ENCODE measurements at places on chromosomes 5 and 9.
A peak's percentile ranks its signal among the peaks of the same experiment; 100 is the strongest.

DNA sequence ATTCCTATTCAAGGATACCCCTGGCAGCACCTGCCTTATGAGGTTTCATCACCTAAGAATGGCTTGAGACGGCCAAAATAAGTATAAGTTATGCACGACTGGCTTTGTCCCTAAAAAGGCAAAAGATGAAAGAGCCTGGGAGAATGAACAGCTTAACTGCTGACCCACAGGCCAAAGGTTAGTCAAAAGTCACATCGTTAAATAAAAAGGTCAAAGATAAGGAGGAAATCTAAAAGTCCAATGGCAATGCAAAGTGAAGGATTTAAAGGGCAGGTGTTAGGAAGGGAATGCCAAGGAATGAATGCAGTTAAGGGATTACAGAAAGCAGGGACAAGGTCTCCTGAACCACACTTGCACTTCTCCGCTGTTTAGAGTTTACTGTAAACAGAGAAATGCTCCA lies 5.6 kb downstream of the TAL2 start:
- no peak for DNase-seq

GRCh38 chr5:123538670-123539459 lies 26.9 kb downstream of the CSNK1G3 start:
- peak; percentile 63 for DNase-seq

- DNase-seq, result no peak
Measured at GRCh38 chr9:132846109-132846917, 31.8 kb downstream of the AK8 start.

DNA sequence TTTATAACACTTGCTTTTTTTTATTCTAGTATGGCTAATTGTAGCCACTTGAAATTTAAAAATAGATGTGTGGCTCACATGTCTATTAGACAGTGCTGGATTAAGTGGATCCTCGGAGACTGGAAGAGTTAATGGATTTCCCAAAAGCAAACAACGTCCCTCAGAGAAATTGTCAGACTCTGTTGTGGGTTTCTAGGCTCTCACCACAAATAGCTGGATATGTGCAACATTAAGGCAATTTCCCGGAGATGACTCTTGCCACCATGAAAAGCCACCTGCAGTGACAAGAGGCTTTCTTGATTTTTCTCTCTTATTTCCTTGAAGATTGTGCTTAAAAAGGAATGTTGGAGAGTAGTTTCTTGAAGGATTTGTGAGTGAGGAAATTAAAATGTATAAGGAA lies 43.2 kb downstream of the TMEM167A start:
- DNase-seq, result no peak

GRCh38 chr5:60055168-60055567 lies 161.6 kb upstream of the PDE4D start:
- DNase-seq, result no peak

DNA sequence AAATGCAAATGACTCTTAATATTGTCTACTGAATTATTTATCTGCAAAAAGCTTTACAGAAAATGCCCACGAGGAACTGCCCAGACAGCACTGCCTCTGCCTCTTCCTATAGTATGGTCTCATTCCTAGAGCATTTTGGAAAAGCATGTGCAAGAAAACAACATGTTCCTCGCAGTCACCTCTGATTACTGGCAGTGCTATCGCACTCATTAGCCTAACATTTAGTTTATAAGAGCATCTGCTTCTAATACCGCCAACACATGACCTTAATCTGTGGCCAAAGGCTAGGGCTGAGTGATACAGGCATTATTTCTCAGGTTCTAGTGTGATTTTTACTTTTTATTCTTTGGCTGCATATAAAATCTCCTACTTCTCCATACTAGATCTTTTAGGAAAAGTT lies 259.2 kb downstream of the FBXL17 start:
- no peak for DNase-seq

- DNase-seq, result no peak
Measured at GRCh38 chr5:132199116-132199680, 28.5 kb downstream of the P4HA2 start.

DNA sequence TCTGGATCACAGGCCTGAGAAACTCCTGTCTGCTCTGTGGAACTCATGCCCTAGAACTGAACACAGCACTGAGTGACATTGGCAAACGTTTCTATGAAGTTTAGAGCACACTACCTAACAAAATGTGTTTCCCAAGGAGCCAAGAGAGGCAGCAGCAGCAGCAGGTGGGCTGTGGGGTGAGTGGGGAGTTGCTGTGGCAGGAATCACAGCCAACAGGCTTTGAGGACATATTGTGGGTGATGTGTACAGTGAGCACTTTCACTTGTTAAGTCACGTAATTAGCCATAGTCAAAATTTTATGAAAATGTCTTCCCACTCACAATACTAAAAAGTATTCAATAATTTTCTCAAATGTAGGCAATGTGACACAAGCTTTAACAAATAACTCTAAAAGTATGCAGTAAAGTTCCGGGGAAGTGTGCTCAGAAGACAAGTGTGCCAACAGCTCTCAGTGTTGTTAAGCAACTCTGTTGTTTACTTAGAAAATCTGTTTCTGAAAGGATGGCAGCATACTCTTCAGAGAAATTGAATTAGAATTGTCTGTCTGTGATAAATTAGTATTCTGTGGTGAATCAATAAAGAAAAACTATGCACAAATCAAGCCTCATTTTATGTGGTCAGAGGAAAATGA lies 482.1 kb downstream of the SEMA5A start:
- DNase-seq, result no peak

DNA sequence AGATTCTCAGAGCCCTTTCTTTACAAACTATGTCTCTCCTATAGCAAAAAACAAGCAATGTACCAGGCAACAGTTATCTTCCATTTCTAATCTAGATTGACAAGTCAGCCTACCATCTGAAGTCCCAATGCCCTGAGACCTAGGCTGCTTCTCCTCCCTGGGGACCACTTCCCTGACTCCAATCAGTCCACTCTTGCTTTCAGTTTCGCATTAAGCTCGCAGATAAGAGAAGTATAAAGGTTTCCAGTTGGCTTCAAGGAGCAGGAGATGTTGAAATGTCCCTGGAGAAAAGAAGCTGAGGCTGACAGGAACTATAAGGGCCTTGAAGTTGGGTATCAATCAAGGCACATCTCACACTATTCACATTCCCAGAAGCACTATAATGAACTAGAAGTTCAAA lies 32.3 kb downstream of the ERP44 start:
- DNase-seq, result no peak

DNA sequence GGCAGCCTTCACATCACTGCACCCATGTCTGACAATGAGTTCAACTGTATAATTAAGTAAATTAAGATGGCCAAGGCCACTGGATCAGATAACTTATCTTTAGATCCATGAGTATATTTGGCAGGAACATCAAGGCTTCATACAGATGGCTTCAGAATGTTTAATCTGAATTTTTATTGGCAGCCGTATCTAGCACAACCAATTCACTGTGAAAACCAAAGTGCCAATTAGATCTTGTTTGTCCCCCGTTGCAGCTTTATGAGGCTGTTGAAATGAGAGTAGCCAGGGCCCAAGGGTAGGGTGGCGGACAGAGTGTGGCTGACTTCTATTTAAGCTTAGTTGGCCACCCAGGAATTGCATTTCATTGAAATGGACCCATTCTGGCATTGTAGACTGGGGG lies 137.7 kb downstream of the SYK start:
- no peak for DNase-seq

DNA sequence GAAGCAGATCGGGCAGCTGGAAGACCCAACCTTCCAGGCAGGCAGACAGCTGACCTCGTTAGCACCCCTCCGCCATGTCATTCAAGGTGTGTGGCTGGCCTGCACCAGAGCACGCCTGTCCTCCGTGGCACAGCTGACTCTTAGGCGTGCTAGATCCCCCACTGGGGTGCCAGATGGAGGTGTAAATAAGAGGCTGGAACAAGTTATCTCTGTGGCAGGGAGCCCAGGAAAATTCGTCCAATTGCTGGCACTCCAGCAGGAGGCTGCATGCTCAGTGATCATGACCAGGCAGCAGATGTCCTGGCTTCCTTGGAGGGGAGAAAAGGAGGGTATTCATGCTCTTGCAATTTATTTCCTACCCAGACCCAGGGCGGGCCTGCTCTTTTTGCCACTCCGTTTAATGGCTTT lies 7.8 kb upstream of the ALDOB start:
- DNase-seq, result no peak

GRCh38 chr5:24773261-24773660 lies 128.5 kb upstream of the CDH10 start:
- DNase-seq, result no peak

GRCh38 chr5:172886974-172887501 lies 53.0 kb downstream of the ERGIC1 start:
- DNase-seq, result no peak

DNA sequence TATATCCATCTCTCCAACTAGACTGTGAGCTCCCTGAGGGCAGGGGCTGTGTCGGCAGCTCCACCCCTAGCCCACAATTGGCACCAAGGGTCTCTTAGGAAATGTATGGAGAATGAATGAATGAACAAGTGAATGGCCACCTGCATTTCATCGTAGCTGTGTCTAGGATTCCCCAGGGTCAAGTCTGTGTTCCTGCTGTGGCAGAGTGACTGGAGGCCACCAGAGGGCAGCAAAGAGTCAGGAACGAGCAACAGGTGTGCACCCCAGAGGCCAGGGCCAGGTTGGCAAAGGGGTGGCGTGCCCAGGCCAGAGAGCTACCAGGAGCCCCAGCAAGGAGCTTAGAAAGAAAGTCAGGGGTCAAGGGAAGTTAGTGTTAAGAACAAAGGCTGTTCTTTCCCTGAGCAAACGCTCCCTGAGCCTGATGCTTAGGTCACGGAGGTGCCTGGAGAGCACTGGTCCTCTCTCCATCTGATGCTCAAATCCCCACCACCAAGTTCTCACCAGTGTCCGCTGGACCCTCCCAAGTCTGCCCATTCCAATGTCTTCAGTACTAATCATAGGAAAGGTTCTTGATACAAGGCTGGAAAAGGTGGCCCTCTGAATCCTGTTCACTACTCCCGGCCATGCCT lies 160.7 kb downstream of the PAX5 start:
- DNase-seq, result peak; percentile 70

- DNase-seq, result peak; percentile 64
Measured at GRCh38 chr5:97297063-97297703, 114.1 kb upstream of the RIOK2 start.

- DNase-seq, result no peak
Measured at GRCh38 chr9:98482226-98482625, 226.5 kb downstream of the GABBR2 start.

DNA sequence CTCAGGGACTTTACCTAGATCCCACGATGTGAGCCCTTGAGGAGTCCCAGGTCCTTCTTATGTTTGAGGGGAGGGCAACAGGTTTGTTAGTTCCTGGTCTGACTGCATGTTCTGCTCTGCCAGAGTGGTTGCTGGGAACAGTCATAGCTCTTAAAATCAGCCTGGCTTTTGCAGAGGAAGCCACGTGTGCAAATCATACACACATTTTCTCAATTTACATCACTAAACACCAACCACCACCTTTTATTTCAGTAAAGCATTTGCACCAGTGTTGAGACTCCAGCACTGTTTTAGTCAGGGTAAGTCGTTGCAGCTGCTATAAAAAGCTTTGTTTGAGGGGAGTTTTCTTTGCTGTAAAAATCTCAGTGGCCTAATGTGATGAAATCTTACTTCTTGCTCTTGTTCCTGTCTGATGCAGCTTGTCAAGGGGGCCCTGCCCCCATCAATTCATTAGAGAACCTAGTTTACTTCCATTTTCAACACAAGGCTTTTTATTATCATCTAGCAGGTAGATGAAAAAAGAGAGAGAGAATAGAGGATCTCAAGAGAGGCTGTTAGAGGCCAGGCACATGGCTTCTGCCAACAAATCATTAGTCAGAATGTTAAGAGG lies 70.3 kb upstream of the VCAN start:
- no peak for DNase-seq

DNA sequence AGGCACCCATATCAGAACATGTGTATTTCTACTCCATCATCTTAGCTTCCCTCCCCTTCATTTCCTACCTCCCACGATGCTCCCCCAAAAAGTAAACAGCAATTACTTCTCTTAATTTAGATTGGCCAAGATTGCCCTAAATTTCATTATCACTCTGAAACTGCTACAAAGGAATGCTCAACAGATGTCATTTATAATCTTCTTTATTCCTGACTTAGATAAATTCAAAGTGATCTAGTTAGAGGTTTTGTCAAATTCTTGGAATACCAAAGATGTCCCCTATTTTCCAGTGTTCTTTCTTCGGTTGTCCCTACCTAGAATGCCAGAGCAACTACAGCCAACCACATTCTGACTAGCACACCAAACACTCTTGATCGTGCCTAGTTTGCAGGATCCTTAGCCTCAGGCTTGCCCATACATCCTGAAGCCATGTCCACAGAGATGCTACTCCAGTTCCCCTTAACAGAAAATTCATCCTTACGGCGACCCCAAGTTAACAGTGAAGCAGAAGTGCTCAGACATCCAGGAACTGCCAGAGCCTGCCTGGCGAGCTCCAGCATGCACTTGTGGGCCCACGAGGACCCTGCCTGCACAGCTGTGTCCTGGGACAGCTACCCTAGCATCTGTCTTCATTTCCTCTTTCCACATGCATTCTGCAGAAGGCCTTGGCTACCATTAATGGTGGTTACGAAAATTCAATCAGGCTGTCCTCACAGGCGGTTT lies 31.6 kb downstream of the DAP start:
- no peak for DNase-seq

DNA sequence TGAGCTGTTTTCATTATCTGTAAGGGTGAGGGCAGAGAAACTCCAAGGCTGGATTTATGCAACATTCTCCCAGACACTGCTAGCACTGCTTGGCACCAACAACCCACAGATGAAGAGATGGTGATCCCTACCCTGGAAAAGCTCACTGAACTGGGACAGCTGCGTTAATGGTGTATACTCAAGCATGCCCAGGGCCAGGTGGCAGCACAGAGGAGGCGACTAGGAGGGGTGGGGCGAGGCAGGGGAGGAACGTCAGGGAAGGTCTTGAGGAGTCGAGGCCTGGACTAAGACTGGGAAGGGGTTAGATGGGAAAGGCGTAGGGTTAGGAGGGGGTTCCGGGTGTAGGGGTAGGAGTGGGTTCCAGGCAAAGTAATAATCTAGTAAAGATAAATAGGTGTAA lies 73.1 kb upstream of the TBC1D9B start:
- DNase-seq, result no peak

- no peak for DNase-seq
Measured at GRCh38 chr9:114410910-114411309, 23.1 kb upstream of the AKNA start.

DNA sequence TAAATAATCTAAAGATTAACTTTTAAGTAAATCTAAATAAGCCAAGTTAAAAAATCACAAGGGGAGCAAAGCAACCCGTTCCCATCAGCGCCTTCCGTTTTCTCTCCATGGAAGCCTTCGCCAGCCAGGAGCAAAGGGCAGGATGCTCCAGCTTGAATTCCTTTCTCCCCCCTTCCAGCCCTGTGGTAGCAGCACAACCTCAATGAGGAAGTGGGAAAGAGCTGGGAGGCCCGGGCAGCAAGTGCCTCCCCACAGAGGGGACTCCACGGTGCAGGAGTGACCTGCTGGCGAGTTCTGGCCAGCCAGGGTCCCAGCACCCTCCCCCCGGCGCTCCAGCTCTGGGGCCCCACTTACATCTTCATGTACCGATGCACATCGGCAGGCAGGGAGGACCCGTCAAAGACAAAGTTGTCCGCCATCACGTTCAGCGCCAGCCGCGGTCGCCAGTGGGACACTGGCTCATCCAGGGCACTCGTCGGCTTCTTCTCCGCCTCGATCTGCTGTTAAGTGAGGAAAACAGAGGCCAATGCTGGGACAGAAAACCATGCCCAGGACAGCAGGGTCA lies 6.3 kb downstream of the CLPTM1L start:
- no peak for DNase-seq
